CD8-positive, alpha-beta T cell (primary cell): ENCODE measurements at places on chromosomes 3 and 15.

DNA sequence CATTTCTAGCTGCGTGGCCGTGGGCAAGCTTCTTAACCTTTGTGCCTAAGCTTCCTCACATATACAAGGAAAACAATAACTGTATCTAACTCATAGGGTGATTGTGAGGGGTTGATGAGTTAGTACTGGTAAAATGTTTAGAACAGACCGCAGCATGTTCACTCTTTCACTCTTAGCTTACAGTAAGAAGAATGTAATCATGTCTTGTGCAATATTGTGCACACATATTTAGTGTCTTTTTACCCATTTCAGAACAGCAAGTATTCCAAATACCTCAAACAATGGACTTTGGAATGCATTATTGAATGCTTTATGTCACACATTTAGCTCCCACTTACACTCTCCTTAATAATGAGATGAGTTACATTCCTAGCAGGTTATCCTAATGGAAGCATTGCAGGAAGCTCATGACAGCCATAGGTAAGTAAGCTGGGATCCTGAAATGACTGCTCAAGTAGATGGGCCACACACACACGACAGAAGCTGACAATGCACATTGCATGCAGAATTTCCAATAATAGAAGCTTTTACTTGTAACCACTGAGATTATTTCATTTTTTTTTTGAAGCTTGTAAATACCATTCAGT is 468.9 kb upstream of the WNT5A start:
- no peak for DNase-seq

DNA sequence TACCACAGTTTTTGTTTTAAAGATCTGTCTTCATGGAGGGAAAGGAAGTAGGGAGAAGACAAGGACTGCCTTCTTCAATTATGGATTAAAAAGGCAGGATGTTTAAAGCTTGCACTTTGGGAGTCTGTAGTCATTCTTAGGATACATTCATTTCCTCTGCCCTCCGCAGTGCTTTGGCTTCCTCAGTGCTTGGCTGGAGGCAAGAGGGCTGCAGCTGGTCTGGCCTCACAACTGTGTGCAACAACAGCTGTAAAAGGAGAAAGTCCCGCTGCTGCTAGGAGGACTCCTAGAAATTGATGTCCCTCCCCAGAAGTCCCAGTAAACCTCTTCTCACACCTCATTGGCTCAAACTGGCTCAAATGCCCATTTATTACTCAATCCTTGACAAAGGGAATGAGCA is 54.4 kb upstream of the PPP2R3A start:
- DNase-seq = no peak

- no peak for DNase-seq
Observed at GRCh38 chr3:122982216-122983185, 45.1 kb downstream of the SEMA5B start.

DNA sequence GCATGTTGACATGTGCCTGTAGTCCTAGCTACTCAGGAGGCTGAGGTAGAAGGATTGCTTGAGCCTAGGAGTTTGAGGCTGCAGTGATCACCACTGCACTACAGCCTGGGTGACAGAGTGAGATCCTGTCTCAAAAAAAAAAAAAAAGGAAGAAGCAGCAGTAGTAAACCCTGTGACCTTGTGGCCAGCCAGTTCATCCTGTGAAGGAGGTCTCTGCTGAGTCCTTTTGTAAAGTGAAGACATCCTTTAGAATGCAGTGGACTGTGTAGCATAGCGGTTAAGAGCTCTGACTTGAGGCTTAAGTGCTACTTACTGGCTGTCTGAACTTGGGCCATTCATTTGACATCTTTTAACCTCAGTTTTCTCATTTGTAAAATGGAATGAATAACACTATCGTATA is 8.3 kb downstream of the EXOSC7 start:
- DNase-seq = peak; percentile 56

GRCh38 chr15:76163457-76164295 is 103.9 kb downstream of the TMEM266 start:
- DNase-seq = no peak

GRCh38 chr3:39362192-39362591 is 21.0 kb upstream of the SLC25A38 start:
- DNase-seq = no peak

DNA sequence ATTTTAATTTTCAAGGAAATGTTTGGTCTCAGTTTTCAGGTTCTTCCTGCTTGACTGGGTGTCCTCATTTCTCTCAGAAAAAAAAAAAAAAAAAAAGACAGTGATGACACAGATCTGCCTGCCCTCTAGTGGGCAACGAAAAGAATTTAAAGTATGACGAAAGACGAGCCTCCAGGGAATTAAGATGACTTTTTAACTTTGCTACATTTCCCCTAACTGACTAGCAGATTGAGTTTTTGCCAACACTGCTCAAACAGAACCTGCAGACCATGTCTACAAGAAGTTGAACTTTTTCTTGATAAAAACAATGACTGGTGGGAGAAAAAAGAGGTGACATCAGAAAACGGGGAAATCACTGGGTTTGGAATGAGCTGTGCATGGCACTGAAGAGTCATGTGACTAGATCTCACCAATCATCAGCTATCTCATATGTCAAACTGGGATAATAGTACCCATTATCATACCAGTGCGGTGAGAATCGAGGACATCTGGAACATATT is 40.8 kb downstream of the EOMES start:
- peak; percentile 31 for DNase-seq

DNA sequence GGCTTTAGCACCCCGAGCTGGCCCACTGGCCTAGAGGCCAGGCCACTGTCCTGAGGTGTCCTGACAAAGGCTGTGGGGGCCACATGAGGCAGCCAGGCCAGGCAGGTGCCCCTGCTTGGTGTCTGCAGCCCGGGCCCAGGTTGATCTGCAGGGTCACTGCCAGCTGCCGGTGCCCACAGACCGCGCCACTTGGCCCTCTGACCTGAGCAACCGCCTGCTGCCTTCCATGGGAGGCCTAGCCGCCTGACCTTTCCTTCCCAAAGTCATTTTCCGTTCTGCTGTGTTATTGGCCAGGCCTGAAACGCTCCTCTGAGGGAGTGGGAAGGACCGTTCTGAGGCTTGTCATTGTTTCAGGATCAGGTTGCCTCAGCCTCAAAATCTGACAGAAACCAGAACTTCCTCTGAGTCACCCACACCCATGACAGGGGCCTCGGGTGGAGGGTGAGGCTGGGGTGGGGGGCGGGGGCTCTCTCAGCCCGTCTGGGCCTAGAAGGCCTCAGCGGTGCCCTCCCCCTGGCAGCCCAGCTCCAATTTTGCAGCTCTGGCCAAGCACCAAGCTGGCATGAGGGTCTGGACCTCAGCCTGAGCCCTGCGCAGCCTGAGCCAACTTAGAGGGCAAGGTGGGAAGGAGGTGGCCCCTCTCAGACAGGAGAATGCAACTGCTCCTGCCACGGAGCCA is 140.7 kb upstream of the MEF2A start:
- peak; percentile 74 for DNase-seq

DNA sequence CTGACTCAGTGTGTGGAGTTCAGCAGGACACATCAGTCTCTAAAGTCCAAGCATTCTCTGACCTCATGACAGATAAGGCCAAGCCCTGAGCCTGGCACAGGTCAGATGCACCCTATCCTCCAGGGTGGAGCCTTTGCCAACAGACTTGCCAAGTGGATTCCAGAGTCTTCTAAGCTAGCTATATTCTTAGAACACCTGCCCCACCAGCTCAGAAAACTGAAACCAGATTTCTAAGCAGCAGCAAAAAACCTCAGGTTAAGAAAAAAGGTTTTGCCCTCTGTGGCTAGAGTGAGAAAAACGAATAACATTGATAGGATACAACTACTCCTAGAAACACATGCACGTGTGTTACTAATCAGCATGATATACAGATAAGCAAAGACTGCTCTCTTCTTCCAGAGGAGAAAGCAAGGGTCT is 11.6 kb downstream of the RMDN3 start:
- DNase-seq = no peak

GRCh38 chr3:100650651-100651619 is 41.5 kb downstream of the ADGRG7 start:
- no peak for DNase-seq

GRCh38 chr3:153957421-153957820 is 163.8 kb upstream of the ARHGEF26 start:
- no peak for DNase-seq

GRCh38 chr15:62413153-62413552 is 248.1 kb upstream of the C2CD4B start:
- no peak for DNase-seq

DNA sequence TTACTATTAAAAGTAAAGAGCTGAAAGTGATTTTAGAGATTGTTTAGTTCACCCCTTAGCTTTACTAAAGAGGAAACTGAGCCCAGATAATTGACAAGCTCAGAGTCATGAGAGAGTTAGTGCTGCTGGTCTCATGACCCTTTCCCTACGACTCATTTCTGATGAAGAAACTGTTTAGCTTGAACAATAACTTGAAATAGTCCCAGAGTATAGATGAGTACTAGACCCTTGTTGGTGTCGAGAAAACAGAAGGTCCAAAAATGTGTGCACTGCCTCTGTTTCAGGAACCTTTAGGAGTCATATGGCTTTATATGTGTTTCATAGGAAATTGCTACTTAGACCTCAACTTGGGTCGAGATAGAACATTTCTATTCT is 58.2 kb downstream of the IL16 start:
- DNase-seq = no peak

DNA sequence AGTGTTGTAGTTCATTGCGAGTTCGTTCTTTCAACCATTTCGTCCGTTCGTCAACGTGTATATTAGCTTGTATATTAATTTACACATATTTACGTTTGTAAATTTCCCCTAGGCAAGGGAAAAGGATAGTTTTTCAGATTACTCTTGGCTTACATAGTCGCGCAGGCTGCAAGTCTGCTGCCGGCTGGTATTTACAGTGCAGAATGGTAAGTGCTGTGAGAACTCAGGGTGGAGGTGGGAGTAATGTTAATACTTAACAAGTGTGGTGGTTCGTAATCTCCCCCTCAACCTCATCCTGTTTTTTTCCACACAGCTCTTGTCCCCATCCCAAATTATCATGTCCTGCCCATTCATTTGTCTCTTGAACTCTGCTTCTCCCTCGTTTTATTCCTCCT is 766 bp downstream of the FAM98B start:
- no peak for DNase-seq

GRCh38 chr15:90817117-90818057 is 51.0 kb upstream of the FURIN start:
- no peak for DNase-seq

GRCh38 chr3:64595253-64595694 is 92.5 kb downstream of the ADAMTS9 start:
- no peak for DNase-seq

DNA sequence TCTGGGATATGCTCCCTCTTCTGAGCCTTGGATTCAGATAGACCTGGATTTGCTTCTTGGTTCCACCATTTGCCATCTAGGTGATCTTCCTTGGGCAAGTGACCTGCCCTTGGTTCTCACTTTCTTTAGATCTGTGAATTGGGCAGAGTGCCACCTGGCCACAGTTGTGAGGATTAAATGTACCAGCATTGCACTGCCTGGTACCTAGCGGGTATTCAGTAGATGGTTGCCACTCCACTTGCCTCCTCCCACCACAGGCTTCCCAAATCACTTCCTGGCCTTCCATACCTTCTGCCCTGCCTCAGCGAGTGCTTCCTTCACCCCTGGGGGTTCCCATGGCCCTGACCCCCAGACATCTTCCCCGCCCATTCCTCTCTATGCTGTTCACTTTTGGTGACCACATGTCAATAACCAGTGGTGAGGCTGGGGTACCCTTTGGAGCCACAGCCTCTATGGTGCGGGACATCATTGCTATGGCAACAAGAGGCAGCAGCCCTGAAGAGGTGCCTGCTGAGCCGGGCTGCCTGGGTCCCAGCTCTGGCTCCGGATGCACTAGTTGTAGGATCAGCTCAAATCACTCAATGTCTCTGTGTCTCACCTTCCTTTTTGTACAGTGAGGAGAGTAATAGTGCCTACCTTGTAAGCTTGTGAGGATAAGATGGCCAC is 40.5 kb downstream of the CMTM7 start:
- no peak for DNase-seq

DNA sequence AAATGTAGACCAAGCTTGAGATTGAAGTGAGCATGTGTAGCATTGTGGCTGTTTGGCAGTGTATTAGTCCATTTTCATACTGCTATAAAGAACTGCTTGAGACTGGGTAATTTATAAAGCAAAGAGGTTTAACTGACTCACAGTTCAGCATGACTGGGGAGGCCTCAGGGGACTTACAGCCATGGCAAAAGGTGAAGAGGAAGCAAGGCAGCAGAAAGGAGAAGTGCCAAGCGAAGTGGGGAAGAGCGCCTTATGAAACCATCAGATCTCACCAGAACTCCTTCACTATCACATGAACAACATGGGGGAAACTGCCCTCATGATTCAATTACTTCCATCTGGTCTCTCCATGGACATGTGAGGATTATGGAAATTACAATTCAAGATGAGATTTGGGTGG is 8.6 kb upstream of the CERS3 start:
- no peak for DNase-seq

GRCh38 chr3:29409409-29409808 is 128.5 kb downstream of the RBMS3 start:
- DNase-seq = no peak
